Activated CD4-positive, alpha-beta T cell treated with anti-CD3 and anti-CD28 coated beads, Interleukin-2, amount 50 U/mL, for 4 hours (primary cell): ENCODE measurements at places on chromosomes 5 and 9.

DNA sequence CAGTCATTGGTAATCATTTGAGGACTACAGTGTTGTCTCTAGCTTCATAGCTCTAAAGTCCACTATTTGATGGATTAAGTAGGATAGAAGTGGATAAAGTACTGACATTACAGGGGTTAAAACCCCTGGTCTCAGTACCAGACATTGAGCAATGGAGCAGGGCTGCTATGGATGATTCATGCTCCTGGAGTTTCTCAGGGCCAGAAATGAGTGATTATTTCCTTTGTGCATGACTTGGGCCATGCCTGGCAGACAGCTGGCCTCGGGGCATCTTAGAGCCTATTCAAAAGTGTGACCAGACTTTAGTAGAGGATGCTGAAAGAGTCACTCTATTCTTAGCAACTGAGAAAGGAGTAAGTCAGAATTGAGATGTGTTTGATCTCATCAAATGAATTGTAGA lies 350.7 kb upstream of the TLE4 start:
- DNase-seq = no peak

DNA sequence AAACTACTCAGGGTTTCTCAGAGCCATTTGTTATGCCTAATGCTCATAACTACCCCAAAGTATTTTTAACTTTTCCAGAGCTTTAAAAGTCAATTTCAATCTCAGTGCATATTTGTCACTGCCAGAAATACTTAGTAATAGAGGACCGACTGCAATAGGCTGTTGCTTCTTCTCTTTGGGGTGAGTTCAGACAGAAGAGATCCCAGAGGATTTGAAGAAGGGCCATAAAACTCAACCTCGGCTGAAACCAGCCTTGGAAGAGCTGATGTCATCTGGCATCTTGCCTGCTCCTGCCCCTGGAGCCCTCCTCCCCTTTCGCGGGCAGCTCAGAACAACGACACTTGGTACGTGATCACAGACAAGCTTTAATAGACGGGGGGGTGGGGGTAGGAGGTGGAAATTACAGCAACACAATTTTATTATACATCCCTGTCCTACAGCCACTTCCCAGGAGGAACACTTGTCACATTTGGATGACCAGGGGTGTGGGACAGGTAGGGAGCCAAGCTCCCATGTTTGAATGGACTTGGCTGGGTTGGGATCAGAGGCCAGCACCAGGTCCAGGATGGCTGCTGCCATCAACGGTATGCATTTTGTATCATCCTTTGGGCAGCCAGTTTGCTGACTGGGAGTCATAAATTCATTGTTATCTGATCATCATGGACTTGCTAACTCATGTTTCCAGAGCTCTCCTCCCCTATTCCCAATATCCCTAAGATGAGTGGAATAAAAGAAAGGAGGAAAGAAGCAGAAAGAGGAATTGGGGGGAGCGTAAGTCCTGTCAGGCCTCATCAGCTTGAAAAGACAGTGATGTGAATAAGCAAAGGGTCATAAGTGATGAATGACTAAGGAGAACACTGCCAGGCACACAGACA lies 186.6 kb upstream of the PANK3 start:
- DNase-seq = no peak

GRCh38 chr5:13346401-13346800 lies 598.1 kb downstream of the DNAH5 start:
- no peak for DNase-seq

DNA sequence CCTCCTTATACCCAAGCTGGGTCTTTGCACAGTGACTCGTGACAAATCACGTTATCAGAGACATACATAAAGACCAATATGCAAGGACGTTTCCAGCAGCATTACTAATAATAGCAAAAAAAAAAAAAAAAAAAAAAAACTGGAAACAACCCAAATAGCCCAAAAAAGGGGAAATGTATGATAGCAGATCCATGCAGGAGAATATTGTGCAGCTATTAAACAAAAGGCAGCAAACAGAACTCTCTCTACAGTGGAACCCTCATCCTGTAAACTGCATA lies 37.7 kb downstream of the C5orf15 start:
- no peak for DNase-seq

- no peak for DNase-seq
Observed at GRCh38 chr9:131366761-131367401, 27.0 kb upstream of the PRRC2B start.

- DNase-seq = no peak
Observed at GRCh38 chr9:86766511-86766910, 180.8 kb downstream of the GAS1 start.

DNA sequence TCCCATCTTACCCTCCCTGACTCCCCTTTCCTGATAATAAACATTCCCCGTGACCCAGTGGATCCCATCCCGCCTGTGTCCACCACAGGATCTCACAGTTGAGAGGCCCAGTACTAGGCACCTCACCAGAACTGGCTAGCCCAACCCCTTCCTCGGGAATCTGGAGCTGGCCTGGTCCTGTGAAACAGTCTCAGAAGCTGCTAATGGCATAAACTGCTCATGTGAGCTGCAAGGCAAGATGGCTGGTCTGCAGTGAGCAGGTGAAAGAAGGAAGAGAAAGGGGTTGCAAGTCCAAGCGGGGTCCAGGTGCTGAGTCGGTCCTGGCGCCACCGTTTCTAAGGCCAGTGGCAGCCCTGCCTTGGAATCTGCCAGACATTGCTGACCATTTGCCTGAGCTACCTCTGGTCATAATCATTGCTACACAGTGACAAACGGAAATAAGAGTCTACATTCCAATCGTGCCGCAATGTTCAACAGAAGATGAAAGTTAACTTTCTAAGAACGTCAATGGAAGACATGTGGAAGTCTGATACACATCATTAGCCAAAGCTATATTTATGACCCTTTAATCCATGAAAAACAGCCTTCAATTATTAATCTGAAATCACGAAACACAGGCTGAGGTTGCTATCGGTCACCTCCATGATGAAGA lies 33.7 kb downstream of the DNAH5 start:
- DNase-seq = no peak
